ENCODE measurements at places on chromosomes 2 and 18. TPM values are rescaled to one million over a fixed set of nuclear protein-coding genes. Genes with fewer than 3 reads are reported as not detected.

TAF4B gene
- 6.9 TPM for total RNA-seq

PROKR1 gene
- total RNA-seq: not detected

ICOS gene
- total RNA-seq: 26.9 TPM

IL1R1 gene
- total RNA-seq: 0.40 TPM

FSIP2 gene
- 0.09 TPM for total RNA-seq

LRATD1 gene
- total RNA-seq: not detected

FOXI3 gene
- total RNA-seq: not detected

LYPD6 gene
- not detected for total RNA-seq

LOXHD1 gene
- 0.26 TPM for total RNA-seq

DNA sequence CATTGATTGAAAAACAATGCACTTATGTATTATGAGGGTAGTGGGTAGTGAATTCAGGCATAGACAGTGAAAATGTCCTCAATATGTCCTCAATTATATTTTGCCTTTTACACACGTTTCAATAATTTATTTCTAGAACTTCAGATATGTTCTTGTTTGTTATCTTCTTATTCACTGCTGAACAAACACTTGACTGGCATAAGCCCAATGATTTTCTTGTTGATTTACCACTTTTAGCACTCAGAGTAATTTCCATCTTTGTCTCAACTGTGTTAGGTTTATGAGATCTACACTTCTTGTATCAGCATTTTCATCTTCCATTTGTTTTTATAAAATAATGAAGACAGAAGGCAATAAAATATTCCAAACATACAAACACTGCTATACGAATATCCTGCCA, 61.8 kb upstream of the DCC start:
- no peaks in the 10 kb centered on the region for H3K36me3 ChIP-seq
- no peak for DNase-seq
- no peaks in the 10 kb centered on the region for H3K27me3 ChIP-seq

- H3K4me3 ChIP-seq: no peak overlapping the region
- no peaks in the 10 kb centered on the region for H3K36me3 ChIP-seq
- H3K4me1 ChIP-seq: no peaks in the 10 kb centered on the region
- no peaks in the 10 kb centered on the region for H3K27me3 ChIP-seq
- no peak overlapping the region for H3K27ac ChIP-seq
Observed at GRCh38 chr18:72673242-72673641, 129.1 kb upstream of the CBLN2 start.

DNA sequence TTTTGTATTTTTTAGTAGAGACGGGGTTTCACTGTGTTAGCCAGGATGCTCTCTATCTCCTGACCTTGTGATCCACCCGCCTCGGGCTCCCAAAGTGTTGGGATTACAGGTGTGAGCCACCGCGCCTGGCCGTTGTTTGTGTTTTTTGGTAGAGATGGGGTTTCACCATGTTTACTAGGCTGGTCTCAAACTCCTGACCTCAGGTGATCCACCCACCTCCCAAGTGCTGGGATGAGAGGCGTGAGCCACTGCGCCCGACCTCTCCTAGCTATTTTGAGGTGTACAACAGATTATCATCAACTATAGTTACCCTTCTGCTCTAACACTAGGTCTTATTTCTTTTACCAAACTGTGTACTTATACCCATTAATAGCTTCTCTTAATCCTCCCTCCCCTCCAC, 28.9 kb upstream of the MRPL33 start:
- DNase-seq: no peak
- H3K36me3 ChIP-seq: no peaks in the 10 kb centered on the region
- no peak overlapping the region for H3K4me3 ChIP-seq
- no peaks in the 10 kb centered on the region for H3K4me1 ChIP-seq

DNA sequence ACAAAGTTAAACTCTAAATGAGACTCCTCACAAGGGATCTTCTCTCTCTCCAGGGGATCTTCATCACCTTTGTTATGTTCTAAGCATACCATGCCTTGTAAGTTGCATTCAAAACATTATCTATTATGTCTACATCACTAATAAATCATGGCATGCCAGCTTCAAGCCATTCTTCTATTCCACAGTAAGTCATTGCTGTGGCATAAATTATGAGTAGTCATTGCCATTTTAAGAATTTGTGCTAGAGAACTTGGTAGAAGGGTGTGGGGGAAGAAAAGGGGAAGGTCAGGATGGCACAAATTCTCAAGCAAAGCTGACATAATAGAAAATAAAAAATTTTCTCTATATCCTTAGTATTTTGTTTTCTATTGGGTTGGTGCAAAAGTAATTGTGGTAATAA, 33.5 kb downstream of the BARD1 start:
- H3K27ac ChIP-seq: no peak overlapping the region
- no peak for DNase-seq
- H3K36me3 ChIP-seq: peaks cover 68% of the 10 kb centered on the region
- no peaks in the 10 kb centered on the region for H3K27me3 ChIP-seq

GRCh38 chr18:80232710-80233109, 14.6 kb downstream of the PARD6G start:
- no peaks in the 10 kb centered on the region for H3K4me1 ChIP-seq
- DNase-seq: no peak
- H3K27ac ChIP-seq: no peak overlapping the region

DNA sequence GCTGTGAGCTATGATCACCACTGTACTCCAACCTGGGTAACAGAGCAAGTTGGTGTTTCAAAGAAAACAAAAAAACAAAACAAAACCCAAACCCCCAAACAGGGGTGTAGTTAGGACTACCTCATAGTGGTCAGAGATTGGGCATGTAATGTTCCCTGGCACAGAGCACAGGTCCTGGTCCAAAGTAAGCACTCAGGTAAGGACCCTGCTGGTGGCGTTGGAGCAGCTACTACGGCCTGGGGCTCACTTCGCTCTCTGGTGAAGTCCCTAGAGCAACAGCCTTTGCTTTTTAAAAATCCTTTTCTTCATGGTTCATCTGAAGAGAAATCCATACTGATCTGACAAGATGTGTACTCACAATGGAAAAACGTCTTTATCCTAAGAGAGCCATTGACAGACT, 130.4 kb downstream of the ZNF236 start:
- H3K36me3 ChIP-seq: peaks cover 37% of the 10 kb centered on the region
- no peak overlapping the region for H3K4me3 ChIP-seq
- DNase-seq: no peak
- no peaks in the 10 kb centered on the region for H3K27me3 ChIP-seq
- no peak overlapping the region for H3K27ac ChIP-seq
- peaks cover 36% of the 10 kb centered on the region for H3K4me1 ChIP-seq

GRCh38 chr2:165778187-165778556, 15.9 kb downstream of the GALNT3 start:
- H3K27ac ChIP-seq: peak overlapping the region; percentile 58
- DNase-seq: no peak
- H3K36me3 ChIP-seq: peaks cover 39% of the 10 kb centered on the region
- peaks cover 18% of the 10 kb centered on the region for H3K4me1 ChIP-seq

- H3K27ac ChIP-seq: no peak overlapping the region
- no peaks in the 10 kb centered on the region for H3K36me3 ChIP-seq
- peaks cover 12% of the 10 kb centered on the region for H3K27me3 ChIP-seq
- H3K4me3 ChIP-seq: no peak overlapping the region
- DNase-seq: no peak
Observed at GRCh38 chr2:173520918-173521317, 166.2 kb downstream of the CDCA7 start.

GRCh38 chr2:215948051-215948450, 65.3 kb downstream of the MREG start:
- H3K36me3 ChIP-seq: peaks cover 17% of the 10 kb centered on the region
- H3K4me1 ChIP-seq: peaks cover 3% of the 10 kb centered on the region
- H3K27ac ChIP-seq: no peak overlapping the region
- no peak overlapping the region for H3K4me3 ChIP-seq
- H3K27me3 ChIP-seq: no peaks in the 10 kb centered on the region
- no peak for DNase-seq

GRCh38 chr2:104736026-104736425, 117.9 kb upstream of the POU3F3 start:
- no peaks in the 10 kb centered on the region for H3K4me1 ChIP-seq
- no peaks in the 10 kb centered on the region for H3K27me3 ChIP-seq
- no peak overlapping the region for H3K27ac ChIP-seq
- no peak overlapping the region for H3K4me3 ChIP-seq
- no peaks in the 10 kb centered on the region for H3K36me3 ChIP-seq

DNA sequence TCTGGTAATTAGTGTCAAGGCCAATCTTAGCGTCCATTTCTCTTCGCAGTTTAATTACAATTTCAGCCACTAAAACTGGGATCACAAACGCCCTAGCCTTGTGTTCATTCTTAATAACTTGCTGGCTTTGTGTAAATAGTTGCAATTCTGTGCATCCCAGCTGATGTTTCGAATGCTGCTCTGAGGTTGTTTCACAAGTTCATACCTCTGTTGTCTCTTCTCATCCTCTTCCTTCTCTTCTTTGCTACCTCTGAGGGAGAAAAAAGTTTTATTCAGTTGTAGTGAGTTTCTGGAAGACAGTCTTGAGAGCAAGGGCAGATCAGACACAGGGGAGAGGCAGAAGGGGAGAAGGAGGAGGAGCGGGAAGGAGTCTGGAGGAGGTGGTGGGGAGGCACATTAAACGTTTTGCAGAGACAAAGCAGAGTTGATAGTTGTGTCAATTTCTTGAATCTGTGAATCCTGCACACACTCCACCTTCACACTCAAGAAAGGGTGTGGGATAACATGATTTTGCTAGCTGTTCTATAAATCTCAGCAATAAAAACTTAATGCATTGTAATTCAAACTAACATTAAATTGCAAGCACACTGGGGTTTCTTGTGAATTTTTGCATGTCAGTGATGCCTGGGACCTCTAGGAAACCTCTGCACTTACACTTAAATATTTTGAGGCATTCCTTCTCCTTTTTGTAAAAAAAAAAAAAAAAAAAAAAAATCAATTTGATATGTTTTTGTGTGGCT, 6.8 kb downstream of the MEIS1 start:
- peaks cover 2% of the 10 kb centered on the region for H3K4me1 ChIP-seq
- H3K36me3 ChIP-seq: peaks cover 1% of the 10 kb centered on the region
- no peak overlapping the region for H3K27ac ChIP-seq

DNA sequence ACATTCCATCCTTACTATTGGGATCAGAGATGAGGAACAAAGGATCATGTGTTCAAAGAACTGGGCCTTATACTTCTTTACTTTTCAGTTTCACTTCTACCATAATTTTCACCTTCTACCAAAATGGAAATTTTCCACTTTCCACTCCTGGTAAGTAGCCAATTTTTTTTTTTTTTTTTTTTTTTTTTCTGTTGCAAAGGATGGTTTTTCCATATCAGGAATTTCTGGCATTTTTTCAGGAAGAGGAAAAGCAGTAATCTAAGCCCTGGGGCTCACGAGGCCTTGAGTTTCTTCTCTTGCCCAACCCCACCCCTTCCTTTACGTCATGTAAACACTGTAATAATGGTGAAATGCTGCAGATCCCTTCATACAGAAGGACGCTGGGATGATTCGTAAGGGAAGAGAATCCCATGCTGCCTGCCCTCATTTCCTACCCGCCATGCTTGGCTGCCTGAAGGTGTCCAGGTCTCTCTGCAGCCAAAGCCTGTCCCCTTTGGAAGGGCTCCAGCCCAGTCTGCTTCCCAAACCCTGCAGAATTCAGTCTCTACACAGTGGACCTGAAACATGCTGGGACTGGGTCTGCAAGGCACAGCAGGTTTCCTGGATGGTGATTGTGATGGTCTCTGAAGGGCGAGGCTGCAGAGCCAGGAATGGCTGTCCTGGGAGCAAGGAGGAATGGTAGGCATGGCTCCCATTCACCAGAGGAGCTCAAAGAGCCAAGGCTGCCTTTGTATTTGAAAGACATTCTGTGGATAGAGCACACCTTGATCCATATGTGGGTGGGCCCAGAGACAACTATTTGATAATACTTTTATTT, 57.0 kb downstream of the EFR3B start:
- H3K27me3 ChIP-seq: peaks cover 8% of the 10 kb centered on the region
- no peak for DNase-seq
- peaks cover 2% of the 10 kb centered on the region for H3K36me3 ChIP-seq
- no peak overlapping the region for H3K4me3 ChIP-seq

DNA sequence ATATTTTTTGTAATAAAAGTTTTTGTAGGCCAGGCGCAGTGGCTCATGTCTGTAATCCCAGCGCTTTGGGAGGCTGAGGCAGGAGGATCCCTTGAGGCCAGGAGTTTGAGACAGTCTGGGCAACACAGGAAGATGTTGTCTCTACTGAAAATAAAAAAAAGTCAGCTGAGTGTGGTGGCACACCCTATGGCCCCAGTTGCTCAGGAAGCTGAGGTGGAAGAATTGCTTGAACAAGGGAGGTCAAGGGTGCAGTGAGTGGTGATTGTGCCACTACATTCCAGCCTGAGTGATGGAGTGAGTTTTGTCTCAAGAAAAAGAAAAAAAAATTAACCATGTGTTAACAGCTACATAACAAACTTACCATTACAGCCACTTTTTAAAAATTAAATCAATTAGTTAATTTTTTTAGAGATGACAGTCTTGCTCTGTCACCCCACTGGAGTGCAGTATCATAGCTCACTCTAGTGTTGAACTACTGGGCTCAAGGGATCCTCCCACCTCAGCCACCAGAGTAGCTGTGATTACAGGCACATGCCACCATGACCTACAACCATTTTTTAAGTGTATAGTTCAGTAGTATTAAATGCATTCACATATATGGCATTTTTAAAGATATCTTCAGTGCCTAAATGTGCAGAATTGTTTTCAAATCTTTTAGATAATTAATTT, 67.2 kb upstream of the ACYP2 start:
- H3K27me3 ChIP-seq: no peaks in the 10 kb centered on the region
- peak overlapping the region; percentile 21 for H3K27ac ChIP-seq
- DNase-seq: peak; percentile 44
- H3K4me1 ChIP-seq: peaks cover 20% of the 10 kb centered on the region
- H3K4me3 ChIP-seq: no peak overlapping the region

DNA sequence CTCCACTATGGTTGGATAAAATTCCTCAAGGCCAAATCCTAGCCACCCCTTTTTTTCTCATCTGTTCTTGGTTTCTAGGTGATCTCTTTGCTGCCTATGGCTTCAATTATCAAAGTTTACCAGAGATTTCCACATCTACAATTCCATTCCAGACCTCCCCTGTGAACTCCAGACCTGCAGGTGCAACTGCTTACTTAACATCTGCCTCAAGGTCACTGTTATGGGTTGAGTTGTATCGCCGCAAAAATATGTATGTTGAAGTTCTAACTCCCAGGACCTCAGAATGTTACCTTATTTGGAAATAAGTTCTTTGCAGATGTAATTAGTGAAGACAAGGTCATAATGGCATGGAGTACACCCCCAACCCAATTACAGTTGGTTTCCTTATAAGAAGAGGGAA, 60.4 kb upstream of the SOS1 start:
- peaks cover 2% of the 10 kb centered on the region for H3K36me3 ChIP-seq
- no peak for DNase-seq
- no peaks in the 10 kb centered on the region for H3K27me3 ChIP-seq
- H3K4me3 ChIP-seq: no peak overlapping the region

DNA sequence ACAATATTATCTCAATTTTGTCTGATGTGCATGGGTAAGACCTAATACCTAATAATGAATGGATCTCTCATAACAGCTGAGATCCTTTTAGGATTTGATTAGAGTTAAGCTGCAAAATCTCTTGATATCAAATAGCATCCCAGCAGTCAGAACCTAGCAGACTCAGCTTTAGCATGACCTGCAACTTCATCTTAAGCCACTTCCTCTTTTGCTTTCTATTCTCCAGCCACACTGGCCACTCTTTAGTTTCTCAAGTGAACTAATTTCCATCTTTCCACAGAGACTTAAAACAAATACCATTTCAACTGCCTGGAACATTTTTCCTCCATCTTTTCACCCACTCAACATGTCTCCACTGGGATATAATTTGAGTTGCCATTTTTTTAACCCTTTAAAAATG, 1251.6 kb upstream of the ZEB2 start:
- no peaks in the 10 kb centered on the region for H3K4me1 ChIP-seq
- H3K4me3 ChIP-seq: no peak overlapping the region
- DNase-seq: no peak
- no peak overlapping the region for H3K27ac ChIP-seq
- H3K36me3 ChIP-seq: no peaks in the 10 kb centered on the region
